Caco-2 (cell line): ENCODE measurements at places on chromosomes 1 and 21.

- no peak for DNase-seq
Measured at GRCh38 chr21:16788584-16788983, 724.3 kb upstream of the CXADR start.

DNA sequence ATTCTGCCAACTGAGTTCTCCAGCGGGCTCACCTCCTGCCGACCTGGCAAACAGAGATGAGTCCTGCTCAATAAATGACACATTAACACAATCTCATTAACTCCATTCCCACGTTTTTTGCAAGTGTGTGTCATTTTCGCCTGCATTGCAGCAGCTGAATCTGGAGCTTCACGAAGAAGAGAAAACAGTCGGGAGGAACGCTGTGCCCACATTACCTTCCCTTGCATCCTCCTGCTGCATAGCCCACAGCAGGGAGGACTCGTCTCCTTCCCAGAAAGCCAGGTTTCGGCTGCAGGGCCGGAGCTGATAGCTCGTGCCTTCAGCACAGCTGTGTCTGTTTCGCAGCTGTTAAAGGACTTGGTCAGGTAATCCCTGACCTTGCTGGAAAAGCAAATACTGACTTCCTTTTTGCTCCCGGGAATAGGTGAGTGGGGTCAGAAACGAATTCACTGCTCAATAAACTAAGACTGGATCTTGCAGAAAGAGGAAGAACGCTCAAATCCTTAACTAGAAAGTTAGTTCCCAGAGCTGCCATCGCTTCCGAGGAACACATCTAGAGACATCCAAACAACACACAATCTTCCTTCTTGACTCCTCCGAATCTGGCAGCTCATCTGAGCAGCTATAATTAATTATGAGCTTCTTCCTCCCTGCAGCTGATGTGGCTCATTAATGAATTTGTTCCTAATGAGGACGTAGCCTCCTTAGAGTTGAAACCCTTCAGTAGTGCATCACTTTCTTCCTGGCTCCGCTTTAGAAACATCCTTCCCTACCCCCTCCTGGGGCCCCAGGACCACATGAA, 33.0 kb downstream of the KANK4 start:
- peak; percentile 47 for DNase-seq

DNA sequence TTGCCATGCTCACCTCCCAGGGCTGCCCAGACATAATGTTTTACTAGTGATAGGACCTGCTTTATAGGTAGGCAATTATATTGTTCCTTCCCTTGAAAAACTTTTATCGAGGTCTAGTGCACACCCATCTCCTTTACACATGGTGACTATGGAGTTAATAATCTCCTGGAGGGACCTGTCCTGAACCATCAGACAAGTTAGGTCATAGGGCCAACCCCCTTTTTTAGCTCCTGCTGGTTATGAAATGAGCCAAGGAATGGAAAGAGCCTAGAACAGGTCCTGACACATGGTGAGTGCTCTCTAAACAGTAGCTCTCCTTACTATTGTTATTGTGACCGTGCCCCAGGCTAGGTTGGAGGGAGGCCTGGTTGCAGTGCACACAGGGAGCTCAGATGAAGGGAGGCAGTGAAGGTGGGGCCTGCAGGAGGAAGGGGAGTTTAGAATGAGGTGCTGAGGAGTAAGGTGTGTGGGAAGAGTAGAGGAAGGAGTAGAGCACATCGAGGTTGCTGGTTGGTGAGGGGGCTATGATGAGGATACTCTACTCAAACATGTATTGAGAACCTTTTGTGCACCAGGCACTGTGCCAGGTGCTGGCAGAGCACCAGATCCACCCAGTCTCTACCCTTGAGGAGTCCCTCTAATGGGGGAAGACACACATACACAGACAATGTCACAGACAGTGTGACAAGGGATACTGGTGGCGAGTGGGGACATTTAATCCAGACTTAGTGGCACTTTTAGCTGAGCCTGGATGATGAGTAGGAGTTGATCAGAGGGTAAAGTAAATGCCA, 14.1 kb upstream of the LMNA start:
- no peak for DNase-seq

DNA sequence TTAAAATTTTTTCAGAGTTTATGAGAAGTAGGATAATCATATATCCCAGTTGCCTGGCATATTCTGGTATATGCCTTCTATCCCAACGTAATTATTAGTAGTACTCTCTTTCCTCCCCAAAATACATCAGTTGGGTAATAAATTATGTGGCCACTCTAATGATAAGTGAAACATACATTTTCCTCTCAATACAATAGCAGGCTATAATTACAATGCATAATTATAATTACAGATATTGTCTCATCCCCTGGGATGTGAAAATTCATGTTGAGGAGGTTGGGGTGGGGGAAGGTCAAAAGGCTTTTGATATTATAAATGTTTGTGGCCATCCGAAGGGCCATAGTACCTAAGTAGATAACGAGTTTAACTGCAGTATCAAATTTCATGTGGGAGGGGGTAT, 277.1 kb downstream of the ST6GALNAC3 start:
- DNase-seq, result no peak

DNA sequence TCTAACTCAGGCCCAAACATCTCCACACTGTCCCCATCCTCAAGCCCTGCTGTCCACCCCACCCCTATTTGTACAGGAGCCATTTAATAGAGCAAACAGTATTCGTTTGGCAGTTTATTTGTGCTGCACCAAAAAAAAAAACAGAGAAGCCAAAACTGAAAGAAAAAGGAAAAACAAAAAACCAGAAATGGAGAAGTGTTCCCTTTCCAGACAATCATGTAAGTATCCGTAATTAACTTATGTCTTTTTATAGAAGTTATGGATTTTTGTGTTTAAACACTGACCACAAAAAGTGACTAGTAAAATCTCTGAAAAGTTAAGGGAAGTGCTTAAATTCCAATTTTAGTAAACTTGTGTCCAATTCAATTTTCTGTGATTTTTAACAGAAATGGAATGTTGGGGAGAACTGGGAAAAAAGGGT, 40.4 kb upstream of the ZBTB18 start:
- DNase-seq, result no peak

- no peak for DNase-seq
Measured at GRCh38 chr1:67632811-67633655, 52.0 kb upstream of the GADD45A start.

- DNase-seq, result no peak
Measured at GRCh38 chr1:169491845-169492281, 6.1 kb upstream of the SLC19A2 start.

- DNase-seq, result no peak
Measured at GRCh38 chr1:86318436-86318835, 77.7 kb downstream of the ODF2L start.

DNA sequence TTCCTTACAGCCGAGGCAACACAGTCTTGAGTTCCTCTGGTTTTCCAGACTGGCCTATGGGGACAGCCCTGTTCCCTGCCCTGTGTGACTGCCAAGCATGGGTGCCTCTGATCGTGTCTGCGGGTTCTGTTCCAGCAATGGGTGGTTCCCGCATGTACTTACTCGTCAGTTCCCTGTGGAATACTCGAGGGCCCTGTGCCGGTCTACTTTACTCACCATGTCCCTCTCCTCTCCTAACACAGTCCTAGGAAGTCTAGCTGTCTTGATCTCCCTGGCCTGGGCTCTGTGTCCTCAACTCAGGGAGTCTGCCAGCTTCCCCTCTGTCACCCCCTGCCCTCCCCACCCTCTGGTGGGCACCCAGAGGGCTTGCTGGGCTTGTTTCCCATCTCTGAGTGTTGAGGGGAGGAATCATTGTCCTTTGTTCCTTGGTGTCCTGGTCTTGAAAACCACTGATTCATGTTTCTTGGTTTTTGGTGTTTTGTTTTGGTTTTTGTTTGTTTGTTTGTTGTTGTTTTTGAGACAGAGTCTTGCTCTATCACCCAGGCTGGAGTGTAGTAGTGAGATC, 36.0 kb downstream of the TRAPPC10 start:
- DNase-seq, result no peak

DNA sequence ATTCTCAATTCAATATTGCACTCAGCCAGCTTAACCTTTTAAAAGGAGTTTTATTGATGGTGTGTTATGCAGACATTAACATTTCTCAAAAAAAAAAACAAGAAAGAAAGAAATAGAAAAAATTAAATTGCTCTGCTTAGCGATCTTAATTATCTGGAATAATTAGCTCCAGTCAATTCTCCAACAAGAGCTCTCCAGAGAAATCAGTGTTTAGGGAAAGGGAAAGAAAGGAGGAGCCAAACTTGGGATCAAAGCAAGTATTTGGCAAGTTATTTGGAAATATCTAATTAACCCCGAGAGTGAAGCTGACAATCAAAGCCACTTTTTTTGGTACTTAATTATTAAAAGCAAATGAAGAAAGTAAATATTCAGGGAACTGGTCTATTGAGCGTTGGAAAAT, 60.7 kb upstream of the CAMK1G start:
- no peak for DNase-seq

GRCh38 chr1:178563099-178563820, 50.4 kb downstream of the TEX35 start:
- DNase-seq, result no peak

GRCh38 chr1:60044881-60045280, 28.7 kb downstream of the C1orf87 start:
- DNase-seq, result no peak

- DNase-seq, result peak; percentile 88
Measured at GRCh38 chr1:18480315-18481189, at the start of gene KLHDC7A. Gene KLHDC7A (plus strand): TSS chr1:18480930. CDS start chr1:18480982, 52 bp downstream.

GRCh38 chr1:83905315-83905907, 93.5 kb downstream of the TTLL7 start:
- peak; percentile 10 for DNase-seq

DNA sequence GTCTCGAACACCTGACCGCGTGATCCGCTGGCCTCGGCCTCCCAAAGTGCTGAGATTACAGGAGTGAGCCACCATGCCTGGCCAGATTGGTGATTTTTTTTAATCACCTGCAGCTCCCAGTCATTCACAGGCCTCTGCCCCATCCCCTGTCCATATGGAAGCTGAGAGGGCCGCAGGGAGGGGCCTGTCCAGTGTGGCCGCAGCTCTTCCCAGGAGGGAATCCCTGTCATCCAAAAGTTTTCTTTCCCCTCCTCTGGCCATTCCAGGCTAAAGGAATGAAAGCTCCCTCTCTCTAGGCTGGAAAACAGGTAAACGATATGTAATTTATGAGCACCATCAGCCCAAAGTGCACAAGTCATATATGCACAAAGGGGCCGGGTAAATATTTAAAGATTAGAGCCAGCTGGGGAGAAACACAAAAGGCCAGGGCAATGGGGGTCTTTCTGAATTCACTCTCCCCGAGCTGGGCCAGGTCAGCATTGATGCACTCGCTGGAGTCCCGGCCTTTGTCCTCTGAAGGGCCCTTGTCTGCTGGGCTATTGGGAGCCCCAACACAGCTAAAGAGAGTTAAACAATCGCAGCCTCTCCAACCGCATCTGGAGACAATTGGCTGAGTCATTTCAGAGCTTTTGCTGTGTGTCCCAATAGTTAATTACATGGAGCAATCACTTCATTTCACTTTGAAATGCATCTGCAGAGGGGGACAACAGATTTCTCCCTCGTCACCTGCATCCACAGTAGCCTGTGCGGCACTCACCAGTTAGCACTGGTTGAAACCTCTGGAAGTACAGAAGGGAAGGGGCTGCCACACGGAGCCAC, 3.8 kb upstream of the HES3 start:
- peak; percentile 62 for DNase-seq

- DNase-seq, result no peak
Measured at GRCh38 chr1:82108843-82109242, 308.1 kb downstream of the ADGRL2 start.

DNA sequence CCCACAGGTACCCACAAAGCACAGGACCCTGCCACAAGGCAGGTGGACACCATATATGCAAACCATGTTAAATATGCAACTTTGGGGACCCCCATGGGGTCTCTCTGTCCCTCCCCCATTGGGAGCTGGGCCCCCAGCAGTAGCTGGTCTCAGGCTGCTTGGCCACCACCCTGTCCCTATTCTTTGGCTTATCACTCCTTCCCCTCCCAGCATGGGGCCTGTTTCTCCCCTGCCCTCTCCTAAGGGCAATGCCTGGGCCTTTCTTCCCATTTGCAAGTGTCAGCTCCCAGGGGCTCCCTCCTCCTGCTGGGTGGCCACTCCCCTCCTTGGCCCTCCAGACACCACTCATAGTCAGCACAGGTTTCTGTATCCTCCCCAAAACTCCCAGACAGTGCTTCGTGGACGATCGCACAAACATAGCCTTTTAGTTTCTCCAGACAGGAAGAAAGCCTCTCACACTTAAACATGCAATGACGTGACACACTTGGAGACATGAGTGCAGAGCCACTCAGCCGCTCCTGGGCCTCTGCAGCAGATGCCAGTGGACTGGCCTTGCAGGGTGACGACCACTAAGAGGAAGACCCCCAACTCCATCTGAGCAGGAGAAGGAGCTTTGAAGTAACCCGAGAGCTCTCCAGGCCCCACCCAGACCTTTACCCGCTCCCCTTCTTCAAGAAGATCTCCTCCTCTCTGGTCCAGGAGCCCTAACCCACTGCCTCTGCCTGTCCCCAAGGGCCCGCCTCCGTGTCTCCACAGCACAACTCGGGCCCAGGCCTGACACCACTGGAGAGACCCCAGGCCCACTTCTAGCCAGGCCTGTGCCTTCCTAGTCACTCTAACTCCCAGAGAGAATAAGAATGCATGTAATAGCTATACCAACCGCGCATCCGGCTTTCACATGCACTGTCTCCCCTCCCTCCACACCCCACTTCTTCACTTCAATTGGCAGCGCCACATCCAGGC, 22.9 kb downstream of the CITED4 start:
- DNase-seq, result no peak

- DNase-seq, result no peak
Measured at GRCh38 chr21:33392284-33392985, 10.8 kb upstream of the IFNGR2 start.

DNA sequence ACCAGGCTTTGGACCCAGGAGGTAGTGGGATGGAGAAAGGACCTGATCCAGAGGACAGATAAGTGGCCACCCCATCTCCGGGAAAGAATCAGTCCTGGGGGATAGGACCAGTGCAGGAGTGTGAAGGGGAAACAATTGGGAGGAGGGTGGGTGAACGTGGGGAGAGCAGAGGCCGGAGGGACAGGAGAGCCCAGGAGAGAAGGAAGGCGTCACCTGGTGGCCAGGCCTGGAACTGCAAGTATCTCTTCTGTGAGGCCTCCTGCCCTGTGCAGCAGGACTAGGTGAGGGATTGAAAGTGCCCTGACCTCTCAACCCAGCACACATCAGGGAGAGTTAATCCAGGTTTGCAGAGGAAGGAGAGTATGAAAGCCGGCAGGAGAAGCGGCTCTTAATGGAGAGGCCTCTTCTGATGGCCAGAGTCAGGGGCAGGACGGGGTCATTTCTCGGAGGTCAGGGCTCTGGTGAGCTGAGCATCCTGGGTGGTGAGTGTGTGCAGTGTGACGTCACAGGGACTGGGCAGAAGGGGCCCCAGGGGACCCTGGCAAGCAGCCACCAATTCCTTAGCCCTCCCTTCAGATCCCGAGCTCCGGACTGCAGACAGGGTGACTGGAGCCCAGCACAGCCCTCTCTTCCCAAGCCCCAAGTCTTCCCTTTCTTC, 9.2 kb upstream of the LAD1 start:
- peak; percentile 89 for DNase-seq
